ENCODE measurements at places on chromosomes 12 and 14. TPM values are rescaled to one million over a fixed set of nuclear protein-coding genes. Genes with fewer than 3 reads are reported as not detected.

The DTX1 gene
- total RNA-seq: 4.5 TPM

DNA sequence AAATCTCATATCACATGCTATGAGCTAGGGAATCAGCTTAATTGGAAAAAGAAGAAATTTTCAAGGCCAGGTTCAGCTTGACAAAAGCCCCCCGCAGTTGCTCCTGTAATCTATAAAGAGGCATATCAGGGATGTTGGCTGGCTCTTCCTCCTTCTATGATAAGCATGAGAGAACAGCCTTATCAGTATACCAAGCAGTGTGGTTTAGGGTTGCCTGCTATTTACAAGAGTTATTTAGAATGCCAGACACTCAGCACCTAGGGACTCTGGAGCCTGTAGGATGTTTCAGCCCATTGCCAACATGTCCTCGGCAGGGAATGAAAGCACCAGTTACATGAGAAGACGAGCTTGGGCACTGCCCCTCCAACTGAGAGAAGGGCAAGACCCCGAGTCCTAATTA is 89.5 kb upstream of the TMPO start:
- no peaks in the 10 kb centered on the region for H3K36me3 ChIP-seq
- no peaks in the 10 kb centered on the region for H3K4me1 ChIP-seq
- H3K27me3 ChIP-seq: no peaks in the 10 kb centered on the region
- no peak overlapping the region for H3K27ac ChIP-seq
- no peak overlapping the region for H3K4me3 ChIP-seq

DNA sequence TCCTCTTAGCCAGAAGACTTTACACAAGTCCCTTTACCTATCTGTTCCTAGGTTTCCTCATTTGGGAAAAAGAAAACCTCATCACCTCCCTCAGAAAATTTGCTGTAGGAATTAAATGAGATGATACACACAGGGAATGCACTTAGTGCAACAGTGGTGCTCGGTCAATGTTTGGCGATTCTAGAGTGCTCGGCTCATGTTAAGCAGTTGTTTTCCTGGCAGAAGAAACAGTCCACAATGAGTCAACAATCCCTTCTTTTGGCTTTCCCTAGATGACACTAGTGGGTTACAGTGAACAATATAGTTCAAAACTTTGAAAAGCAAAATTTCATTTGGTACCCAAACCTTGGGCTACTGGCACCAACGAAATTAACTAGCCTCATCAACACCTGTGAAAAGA is 3.9 kb upstream of the TMEM233 start:
- no peak overlapping the region for H3K27ac ChIP-seq
- no peaks in the 10 kb centered on the region for H3K27me3 ChIP-seq
- H3K4me1 ChIP-seq: no peaks in the 10 kb centered on the region
- H3K4me3 ChIP-seq: no peak overlapping the region
- no peaks in the 10 kb centered on the region for H3K36me3 ChIP-seq

- no peak for DNase-seq
- no peak overlapping the region for H3K4me3 ChIP-seq
- H3K27ac ChIP-seq: no peak overlapping the region
- H3K27me3 ChIP-seq: no peaks in the 10 kb centered on the region
- H3K36me3 ChIP-seq: no peaks in the 10 kb centered on the region
- no peaks in the 10 kb centered on the region for H3K4me1 ChIP-seq
Observed at GRCh38 chr12:130184404-130185090, 22.3 kb downstream of the FZD10 start.

GRCh38 chr12:76702946-76703345 is 61.0 kb upstream of the ZDHHC17 start:
- H3K36me3 ChIP-seq: no peaks in the 10 kb centered on the region
- no peak for DNase-seq
- H3K4me3 ChIP-seq: no peak overlapping the region
- no peak overlapping the region for H3K27ac ChIP-seq
- no peaks in the 10 kb centered on the region for H3K27me3 ChIP-seq

DNA sequence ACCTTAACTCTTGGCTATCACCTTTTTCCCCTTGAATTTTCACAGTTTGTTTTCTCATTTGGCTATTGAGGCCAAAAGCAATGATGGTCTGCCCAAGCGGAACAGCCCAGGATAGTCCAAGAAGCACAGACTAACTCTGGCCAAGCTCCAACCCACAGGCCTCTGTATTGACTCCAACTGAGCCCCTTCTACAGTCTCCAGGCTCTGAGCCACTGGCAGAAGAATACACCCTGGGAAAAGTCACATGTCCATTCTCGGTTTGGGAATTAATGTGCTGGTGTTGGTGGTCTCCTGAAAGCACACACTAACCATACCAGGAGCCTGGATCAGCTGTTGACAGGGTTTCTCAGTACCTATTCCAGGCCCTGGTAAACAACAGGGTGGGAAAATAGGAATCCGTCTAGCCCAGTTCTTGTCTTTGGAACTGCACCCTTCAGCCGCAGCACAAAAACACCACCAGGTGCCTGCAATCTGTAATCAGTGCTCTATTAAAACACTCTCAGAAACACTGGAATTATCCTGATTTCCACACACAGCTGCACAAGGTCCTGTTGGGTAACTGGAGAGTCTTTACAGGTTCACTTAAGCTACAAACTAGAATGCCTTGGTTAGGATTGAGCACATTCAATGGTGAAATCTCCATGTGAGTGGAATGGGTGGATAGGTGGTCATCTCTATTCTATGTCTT is 63.6 kb downstream of the STXBP6 start:
- H3K4me3 ChIP-seq: no peak overlapping the region
- no peak for DNase-seq
- no peaks in the 10 kb centered on the region for H3K4me1 ChIP-seq
- H3K27ac ChIP-seq: no peak overlapping the region
- H3K27me3 ChIP-seq: no peaks in the 10 kb centered on the region

DNA sequence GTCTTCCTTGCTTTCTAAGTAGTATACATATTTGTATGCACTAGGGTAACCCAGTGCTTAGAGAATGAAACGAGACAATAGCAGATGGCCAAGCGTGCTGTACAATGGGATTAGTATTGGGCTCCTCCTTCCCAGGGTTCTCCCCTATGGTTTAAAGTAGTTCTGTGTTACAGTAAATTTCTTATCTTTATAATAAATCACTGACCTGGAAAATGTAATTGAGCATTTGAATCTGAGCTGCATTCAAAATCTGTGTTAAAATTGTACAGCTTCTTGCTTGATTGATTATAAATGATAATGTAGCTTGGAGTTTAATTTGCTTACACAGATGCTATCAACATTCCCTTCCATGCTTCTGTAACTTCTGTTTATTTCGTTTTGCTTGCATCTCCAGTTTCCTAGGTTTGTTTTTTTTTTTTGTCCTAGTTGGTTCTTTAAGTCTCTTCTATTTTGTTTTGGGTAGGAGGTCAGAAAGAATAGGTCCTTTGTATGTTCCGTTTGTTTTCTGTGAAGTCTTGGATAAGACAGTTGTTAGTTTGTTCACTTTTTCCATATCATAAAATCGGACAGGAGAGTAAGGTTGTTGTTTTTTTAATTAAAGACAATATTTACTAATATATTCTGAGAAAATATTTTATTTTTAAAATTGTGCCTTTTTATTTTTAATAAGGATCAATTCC is 171.2 kb downstream of the ERC1 start:
- no peaks in the 10 kb centered on the region for H3K36me3 ChIP-seq
- H3K27ac ChIP-seq: no peak overlapping the region
- DNase-seq: no peak

DNA sequence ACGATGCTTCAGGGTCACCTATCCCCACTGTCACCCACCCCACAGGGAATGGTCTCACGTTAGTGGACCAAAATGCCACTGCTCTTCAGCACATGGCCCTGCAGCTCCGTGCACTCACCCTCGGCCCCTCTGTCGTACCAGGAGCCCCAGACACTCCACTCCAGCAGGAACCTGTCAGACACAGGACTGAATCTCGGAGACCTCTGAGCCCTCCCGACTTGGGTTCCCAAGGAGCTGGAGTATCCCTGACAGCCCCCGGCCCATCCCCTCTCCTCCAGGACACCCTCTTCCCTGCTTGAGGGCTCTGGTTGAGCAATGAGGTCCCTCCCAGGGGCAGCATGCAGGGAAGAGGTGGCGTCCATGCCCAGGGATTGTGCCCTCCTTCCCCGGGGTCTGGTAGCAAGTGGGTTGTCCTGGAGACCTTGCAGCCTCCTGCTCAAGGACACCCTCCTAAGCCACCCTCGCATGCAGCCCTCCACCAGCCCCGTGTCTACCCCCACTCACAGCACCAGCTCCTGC is 20.4 kb upstream of the LRTM2 start:
- no peak overlapping the region for H3K4me3 ChIP-seq
- no peak overlapping the region for H3K27ac ChIP-seq
- no peak for DNase-seq
- peaks cover 16% of the 10 kb centered on the region for H3K4me1 ChIP-seq
- no peaks in the 10 kb centered on the region for H3K27me3 ChIP-seq

GRCh38 chr12:21993438-21993981 is 52.3 kb upstream of the ABCC9 start:
- no peaks in the 10 kb centered on the region for H3K27me3 ChIP-seq
- no peak overlapping the region for H3K4me3 ChIP-seq
- H3K36me3 ChIP-seq: no peaks in the 10 kb centered on the region
- DNase-seq: no peak

The HAL gene
- total RNA-seq: 1.5 TPM

- no peak overlapping the region for H3K4me3 ChIP-seq
- H3K4me1 ChIP-seq: no peaks in the 10 kb centered on the region
- no peak for DNase-seq
- H3K27ac ChIP-seq: no peak overlapping the region
- no peaks in the 10 kb centered on the region for H3K36me3 ChIP-seq
Observed at GRCh38 chr14:99256483-99256874, 15.5 kb downstream of the BCL11B start.

The NTS gene
- total RNA-seq: not detected

The SLC35F4 gene
- total RNA-seq: not detected

The CCDC177 gene
- total RNA-seq: not detected

The SLC39A2 gene
- not detected for total RNA-seq

DNA sequence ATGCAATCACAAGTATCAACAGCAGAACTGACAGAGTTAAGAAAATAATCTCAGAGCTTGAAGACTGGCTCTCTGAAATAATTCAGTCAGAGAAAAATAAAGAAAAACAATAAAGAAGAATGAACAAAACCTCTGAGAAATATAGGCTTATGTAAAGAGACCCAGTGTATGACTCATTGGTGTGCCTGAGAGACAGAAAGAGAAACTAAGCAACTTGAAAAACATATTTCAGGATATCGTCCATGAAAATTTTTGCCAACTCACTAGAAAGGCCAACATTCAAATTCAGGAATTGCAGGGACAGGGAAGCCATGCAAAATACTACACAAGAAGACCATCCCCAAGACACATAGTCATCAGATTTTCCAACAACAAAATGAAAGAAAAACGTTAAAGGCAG is 56.2 kb downstream of the APOBEC1 start:
- no peaks in the 10 kb centered on the region for H3K36me3 ChIP-seq
- H3K4me3 ChIP-seq: no peak overlapping the region
- no peak for DNase-seq
- no peaks in the 10 kb centered on the region for H3K27me3 ChIP-seq
- H3K27ac ChIP-seq: no peak overlapping the region

GRCh38 chr12:109448272-109448671 is 28.8 kb downstream of the KCTD10 start:
- H3K4me1 ChIP-seq: no peaks in the 10 kb centered on the region
- no peak overlapping the region for H3K4me3 ChIP-seq
- peaks cover 62% of the 10 kb centered on the region for H3K36me3 ChIP-seq
- no peak for DNase-seq

- H3K27ac ChIP-seq: no peak overlapping the region
- H3K4me3 ChIP-seq: no peak overlapping the region
- H3K36me3 ChIP-seq: peaks cover under 1% of the 10 kb centered on the region
- DNase-seq: no peak
- no peaks in the 10 kb centered on the region for H3K4me1 ChIP-seq
Observed at GRCh38 chr14:65006261-65006721, 19.6 kb downstream of the FNTB start.

DNA sequence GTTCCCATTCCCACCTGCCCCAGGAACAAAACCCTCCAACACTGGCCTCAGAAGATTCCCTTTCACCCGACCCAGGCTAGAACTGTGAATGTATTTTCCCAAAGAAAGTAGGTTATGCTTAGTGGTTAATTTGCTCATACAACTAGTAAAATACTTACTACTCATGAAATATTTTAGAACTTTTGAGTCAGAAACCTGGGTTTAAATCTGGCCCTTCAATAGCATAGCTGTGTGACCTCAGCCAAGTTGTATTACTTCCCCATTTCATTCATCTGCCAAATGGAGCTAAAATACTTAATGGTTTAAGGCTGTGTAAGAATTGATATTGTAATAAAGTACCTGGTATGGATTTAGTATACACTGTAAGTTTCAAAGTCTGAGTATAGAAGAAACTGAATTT is 69.1 kb upstream of the DNM1L start:
- no peaks in the 10 kb centered on the region for H3K27me3 ChIP-seq
- no peak overlapping the region for H3K4me3 ChIP-seq
- H3K4me1 ChIP-seq: no peaks in the 10 kb centered on the region

The TESPA1 gene
- not detected for total RNA-seq

- H3K4me3 ChIP-seq: no peak overlapping the region
- H3K4me1 ChIP-seq: no peaks in the 10 kb centered on the region
- no peak overlapping the region for H3K27ac ChIP-seq
- no peaks in the 10 kb centered on the region for H3K36me3 ChIP-seq
Observed at GRCh38 chr14:101202627-101203404, 299.3 kb upstream of the RTL1 start.

GRCh38 chr14:66038618-66039017 is 447.6 kb upstream of the CCDC196 start:
- no peaks in the 10 kb centered on the region for H3K27me3 ChIP-seq
- no peak overlapping the region for H3K4me3 ChIP-seq
- DNase-seq: peak; percentile 63
- no peaks in the 10 kb centered on the region for H3K4me1 ChIP-seq
- H3K27ac ChIP-seq: no peak overlapping the region

The GLI1 gene
- 2.8 TPM for total RNA-seq

The LRP6 gene
- total RNA-seq: 70.0 TPM

DNA sequence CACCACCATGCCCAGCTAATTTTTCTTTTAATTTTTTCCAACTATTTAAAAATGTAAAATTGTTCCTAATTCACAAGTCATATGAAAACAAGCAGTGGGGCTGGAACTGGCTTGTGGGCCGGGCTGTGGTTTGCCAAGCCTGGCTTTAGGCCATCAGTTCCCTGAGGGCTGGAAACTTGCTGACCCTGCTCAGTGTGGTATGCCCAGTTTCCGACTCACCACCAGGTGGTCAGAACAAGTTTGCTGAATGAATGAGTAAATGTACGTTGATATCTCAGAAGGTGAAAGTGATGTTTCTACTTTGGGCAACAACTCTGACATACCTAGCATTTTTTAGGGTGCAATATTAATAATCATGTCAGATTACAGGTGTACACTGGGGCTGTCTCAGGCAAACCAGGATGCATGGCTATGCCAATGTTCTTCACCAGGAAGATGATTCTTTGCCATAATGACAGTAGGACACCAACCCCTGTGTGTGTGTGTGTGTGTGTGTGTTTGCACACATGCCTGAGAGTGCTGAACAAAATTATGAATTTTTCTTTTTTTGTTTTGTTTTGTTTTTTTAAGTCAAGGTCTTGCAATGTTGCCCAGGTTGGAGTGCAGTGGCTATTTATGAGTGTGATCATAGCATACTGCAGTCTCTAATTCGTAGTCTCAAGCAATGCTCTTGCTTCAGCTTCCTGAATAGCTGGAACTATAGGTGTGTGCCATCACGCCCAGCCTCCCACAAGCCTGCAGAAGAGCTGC is 106.1 kb downstream of the PTPN11 start:
- no peaks in the 10 kb centered on the region for H3K27me3 ChIP-seq
- DNase-seq: no peak
- H3K4me3 ChIP-seq: no peak overlapping the region
- H3K36me3 ChIP-seq: no peaks in the 10 kb centered on the region
- H3K27ac ChIP-seq: no peak overlapping the region
- H3K4me1 ChIP-seq: no peaks in the 10 kb centered on the region

Data from ascending aorta (tissue), 2 donors.